NCI-H526 treated with DMSO at 0.1 percent for 48 hours (cell line): ENCODE measurements at places on chromosomes 5 and 9.

DNA sequence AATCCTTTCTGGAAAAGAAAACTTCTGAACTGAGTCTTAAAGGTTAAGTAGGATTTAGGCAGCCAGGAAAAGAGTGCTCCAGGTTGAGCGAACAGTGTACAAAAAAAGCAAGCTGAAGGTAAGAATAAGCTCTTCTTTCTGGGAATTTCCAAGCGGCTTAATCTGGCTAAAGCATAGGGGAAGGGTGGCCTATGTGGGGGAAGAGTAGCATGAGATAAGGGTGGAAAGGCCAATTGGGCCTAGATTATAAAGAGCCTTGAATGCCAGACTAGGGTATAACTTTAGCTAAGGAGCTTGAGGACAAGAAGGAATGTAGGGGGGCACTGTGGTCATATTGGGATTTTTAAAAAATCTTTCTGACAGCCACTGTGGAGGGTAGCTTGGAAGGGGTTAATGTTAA is 37.3 kb upstream of the NR5A1 start:
- DNase-seq, result no peak

GRCh38 chr5:159135896-159136531 is 36.3 kb upstream of the EBF1 start:
- no peak for DNase-seq

DNA sequence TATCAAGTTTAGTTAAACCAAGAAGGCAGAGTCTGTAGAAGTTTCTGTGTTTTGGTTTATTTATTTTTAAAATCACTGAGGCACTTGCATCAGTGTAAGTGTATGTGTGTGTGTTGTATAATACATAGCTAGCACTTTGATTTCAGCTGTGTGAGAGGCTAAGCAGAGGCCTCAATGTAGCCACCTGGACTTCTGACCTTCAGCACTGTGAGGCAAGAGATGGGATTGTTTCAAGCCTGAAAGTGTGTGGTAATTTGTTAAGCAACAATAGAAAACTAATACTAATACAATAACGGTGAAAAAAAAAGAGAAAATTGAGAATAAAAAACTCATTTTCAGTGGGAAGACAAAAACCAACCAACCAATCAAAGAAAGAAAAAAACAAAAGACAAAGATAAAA is 327.3 kb downstream of the CDH18 start:
- DNase-seq, result no peak

DNA sequence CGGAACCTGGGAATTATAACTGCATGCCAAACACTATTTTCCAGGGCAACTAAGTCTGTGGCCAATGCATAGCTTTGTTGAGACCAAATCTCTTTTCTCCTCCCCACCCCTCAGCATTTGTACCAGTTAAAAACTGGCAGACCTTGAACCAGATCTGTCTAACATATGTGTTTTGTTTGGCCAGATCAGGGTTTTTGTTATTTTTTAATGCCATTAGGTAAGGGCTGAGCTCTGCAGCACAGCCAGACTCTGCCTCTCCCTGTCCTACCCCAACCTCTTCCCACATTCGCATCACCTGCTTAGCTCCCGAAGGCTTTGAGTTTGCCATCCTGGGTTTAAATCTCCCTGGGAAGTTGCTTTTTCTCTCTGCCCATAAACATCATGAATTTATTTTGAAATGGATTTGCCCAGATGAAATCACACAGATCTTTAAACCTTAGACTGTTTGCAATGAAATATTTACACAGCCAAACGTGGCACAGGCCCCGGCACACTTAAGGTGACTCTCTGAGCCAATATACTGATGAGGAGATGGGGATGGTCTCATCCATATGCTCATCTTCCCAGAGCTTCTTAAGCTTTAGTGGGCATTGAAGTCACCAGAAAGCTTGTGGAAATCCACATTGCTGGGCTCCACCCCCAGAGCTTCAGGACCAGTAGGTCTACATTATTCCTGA is 54.0 kb upstream of the ALDH1B1 start:
- no peak for DNase-seq

DNA sequence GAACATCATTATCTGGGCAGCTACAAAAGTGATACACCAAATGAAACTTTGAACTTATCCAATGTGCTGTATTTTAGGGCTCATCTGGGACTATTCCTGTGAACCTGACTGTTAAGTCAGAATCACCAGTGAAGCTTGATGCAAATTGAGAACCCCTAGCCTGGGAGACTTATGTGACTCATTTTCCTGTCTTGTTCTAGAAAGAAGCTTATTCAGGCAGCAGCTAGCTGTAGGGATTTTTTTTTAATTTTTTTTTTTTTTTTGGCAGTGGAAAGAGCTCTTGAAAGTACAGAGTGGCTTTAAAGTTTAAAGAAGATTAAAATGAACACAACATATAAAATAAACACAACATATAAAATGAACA is 81.1 kb upstream of the TNFAIP8 start:
- no peak for DNase-seq

DNA sequence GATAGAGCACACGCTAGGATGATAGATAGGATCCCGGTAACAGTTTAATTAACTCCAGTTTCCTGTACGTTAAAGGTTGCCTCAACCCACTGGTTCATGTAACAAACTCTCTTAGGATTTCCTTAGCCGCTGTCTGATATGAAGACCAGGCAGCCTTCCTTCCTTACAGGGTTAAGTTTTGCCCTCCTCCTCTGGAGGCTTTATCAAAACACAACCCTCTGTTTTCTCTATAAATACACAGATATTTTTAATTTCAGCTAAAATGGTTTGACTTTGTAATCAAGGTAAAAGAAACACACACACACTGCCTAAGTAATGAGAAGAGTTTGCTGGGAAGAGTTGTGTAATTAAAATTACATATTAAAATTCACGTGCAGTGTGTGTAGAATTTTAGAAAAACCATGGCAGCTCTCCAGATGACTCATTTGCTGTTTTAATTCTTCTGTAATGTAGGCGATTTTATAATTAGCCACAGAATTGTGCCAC is 369.8 kb downstream of the CSNK1G3 start:
- no peak for DNase-seq

- DNase-seq, result no peak
Observed at GRCh38 chr9:96596601-96597111, 23.0 kb downstream of the CDC14B start.

DNA sequence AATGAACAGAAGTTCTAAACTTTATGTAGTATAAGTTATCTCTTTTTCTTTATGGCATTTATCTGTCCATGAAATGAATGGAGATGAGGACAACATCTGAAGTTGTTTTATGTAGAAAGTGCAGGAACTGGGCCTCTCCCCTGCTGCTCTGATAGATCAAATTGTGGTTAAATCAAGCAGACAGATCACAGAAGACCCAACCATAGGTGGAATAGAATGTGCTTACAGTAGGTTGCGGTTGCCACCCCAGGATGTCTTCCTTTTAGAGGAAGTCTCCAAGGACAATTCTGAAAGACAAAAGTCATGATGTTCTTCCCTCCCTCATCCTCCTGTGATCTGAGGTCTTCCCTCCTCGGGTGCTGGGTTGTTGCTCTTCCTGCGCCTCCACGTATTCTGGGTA is 12.9 kb downstream of the RASGRF2 start:
- DNase-seq, result no peak

GRCh38 chr5:72463449-72464052 is 43.7 kb downstream of the ZNF366 start:
- DNase-seq, result no peak

DNA sequence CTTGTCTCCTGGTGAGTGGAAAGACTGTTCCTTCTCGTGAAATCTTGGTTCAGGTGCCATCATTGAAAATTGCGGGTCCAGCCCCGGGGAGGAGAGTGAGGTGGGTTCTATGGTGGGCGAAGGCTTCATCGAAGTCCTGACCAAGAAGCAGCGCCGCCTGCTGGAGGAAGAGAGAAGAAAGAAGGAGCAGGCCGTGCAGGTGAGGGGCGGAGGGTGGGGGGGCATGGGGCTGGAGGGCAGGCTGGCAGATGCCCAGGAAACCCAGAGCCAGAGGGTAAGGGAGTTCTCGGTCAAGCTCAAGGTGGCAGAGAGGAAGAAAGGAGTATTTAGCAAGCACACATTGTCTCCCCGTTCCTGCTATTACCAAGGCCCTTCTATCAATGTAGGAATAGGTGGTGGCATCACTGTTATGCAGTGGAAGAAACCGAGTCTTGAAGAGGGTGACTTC is 24.3 kb upstream of the POMT1 start:
- DNase-seq, result peak; percentile 9

DNA sequence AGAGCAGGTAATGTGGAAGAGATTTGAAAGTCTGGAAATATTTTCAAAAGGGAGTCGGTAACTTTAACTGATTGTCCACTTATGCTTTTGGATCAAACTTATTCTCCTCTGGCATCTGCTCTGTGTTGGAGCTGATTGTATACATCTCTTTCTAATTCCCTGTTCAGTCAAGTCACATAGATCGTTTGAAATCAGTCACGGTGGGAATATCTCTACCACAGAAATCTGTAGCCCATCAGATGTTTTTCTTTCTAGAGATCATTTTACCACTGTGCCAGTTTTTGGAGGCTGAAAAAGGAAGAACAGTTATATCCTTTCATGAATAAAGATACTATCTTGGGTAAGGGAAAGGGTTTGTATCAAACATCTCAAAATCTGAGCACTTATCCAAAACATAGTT is 1853.3 kb downstream of the EFNA5 start:
- no peak for DNase-seq

DNA sequence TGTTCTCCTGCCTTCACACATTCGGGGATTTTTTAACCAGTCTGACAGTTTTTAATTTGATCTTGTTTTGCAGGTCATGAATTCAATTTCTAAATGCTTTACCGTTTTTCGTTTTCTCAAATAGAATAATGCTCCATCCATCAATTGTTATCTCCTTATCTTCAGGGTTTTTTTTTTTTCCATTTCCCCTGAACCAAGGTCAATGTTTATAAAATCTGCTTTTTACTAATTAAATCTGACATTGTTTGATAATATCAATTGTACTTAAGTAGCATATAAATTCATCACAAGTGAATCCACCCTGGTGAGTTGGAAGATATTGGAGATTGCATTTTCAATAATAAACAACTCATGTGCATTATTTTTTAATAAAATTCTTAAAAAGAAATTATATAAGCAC is 2004.6 kb upstream of the WWC1 start:
- DNase-seq, result no peak

GRCh38 chr9:75812141-75812540 is 78.3 kb upstream of the PCSK5 start:
- no peak for DNase-seq

DNA sequence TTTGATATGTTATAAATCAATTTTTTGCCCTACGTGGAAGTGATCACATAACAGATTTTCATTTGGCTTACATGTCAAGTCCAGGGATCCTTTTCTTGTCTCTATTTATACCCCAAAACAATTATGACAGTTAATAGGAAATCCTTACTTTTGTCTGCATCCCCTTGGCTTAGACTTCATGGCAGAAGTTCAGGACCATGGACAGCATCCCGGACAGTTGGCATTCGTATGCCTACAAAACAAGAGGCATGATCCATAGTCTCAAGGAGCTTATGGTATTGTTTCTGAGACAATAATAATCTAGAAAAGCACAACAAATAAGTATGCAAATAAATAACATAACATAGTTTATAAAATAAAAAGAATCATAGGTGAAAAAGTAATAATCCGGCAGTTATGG is 214.3 kb upstream of the GRIA1 start:
- DNase-seq, result no peak

DNA sequence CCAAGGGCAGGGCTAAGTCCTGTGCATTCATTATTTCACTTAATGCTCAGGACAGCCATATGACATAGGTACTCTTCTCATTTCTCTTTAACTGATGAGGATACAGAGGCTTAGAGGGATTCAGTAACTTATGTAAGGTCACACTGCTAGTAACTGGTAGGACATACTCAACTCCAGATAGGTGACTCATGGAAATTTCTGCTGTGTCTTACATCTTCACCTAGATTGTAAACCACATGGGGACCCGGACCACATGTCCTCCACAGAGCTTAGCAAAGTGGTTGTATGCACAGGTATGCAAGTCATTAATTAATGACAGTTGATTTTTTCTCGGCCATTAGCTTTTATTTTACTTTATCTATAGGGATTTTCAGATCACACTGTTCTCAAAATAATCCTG is 29.3 kb downstream of the SLC1A1 start:
- DNase-seq, result no peak

DNA sequence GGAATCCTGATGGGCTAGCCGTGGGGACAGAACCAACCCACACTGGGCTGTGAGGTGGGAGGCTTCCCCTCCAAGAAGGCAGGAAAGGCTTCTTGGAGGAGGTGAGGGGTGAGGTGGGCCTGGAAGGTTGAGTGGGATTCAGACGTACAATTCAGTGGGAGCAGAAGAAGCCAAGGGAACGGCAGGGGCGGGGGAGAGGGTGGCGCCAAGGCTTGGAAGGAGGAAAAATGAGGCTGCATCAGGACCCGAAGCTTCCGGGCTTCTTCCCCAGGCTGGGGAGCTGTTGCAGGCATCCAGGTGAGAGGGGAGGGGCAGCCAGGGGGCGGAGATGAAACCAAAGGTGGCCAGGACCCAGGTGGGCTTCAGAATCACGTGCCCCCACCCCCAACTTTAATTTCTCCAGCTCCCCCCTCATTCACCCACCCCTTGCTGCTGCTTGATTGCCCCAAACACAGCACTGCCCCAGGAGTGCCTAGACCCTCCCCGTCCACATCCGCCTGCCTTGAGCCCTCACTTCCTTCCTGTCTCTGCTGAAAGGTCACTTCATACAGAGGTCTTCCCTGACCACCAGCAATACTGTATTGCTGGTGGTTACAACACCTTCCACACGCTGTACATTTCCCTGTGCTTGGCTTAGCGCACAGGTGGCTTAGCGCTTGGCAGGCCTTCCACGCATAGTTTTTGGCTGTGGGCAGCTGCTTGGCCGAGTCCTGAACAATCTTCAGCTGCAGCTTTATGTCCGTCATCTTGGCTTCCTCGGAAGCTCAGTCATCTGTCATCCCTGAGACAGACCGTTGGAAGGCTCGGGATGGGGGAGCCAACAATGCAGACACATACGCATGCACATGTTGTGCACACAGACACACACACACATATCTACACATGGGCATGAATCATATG is 193.5 kb downstream of the RGS3 start:
- DNase-seq, result no peak
